ENCODE measurements at places on chromosomes 1 and 21.

GRCh38 chr1:115425442-115425841 lies 87.4 kb upstream of the NGF start:
- no peak for DNase-seq

DNA sequence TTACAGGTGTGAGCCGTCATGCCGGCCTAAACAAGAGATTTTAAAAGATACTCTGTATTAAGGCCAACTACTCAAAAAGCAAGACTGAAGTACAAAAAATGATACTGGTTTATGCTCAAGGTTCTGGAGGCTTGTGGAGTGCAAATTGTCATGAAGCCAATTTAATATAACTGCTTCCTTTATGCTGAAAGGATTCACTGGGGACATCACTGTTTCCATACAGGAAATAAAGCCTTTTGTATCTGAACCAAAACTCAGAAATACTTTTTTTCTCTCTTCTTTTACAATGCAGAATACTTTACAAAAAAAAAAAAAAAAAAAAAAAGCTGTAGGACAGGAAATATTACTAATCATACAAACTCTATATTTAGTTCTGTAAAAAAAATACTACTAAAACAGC lies 55.5 kb upstream of the CNN3 start:
- no peak for DNase-seq

- no peak for DNase-seq
These were observed 245.0 kb upstream of the OLFM3 start for GRCh38 chr1:102241431-102242338.

GRCh38 chr1:14111121-14111520 lies 411.1 kb downstream of the PRDM2 start:
- DNase-seq: no peak

DNA sequence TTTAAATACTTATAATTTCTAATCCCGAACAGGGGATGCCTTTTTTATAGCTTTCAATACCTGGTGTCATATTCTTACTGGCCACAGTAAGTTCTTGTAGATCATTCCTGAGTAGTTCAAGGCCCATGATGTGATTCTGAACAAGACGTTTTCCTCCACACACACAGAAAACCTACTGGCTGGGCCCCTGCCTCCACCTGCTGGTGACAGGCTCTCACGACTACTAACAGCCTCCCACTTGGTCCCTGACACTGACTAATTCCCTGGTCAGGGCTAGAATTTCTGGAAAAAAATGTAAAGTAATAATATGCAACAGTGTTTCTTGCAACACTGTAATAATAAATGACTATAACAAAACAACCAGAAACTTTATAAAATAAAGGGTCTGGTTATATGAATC lies 50.4 kb upstream of the RIPK4 start:
- no peak for DNase-seq

DNA sequence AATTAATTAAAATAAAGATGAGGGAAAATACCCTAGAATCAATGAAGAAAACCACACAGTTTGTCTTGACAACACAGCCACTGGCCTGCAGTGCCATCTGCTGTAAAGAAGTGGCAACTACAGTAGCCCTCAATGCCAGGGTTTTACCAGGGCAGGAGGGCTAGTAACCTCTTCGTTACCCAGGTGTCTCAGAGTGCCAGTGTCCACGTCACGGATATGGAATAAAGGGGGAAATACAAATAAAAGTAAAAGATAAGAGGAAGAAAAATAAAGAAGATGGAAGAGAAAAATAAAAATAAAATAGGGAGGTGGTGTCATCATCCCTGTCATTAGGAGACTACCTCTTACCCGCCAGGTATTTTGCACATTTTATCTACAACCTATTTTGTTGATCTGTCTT lies 14.2 kb upstream of the SLC44A3 start:
- peak; percentile 66 for DNase-seq

DNA sequence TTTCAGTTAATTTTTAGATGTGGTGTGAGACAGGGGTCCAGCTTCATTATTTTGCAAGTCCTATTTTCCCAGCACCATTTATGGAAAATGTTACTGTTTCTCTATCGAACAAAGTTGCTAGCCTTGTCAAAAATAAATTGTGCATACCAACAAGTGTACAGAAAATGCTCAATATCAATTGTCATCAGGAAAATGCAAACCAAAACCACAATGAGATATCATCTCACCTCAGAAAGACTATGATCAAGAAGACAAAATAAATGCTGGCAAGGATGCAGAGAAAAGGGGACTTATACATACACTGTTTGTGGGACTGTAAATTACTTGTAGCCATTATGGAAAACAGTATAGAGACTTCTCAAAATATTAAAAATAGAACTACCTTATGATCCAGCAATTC lies 54.8 kb downstream of the VCAM1 start:
- no peak for DNase-seq

DNA sequence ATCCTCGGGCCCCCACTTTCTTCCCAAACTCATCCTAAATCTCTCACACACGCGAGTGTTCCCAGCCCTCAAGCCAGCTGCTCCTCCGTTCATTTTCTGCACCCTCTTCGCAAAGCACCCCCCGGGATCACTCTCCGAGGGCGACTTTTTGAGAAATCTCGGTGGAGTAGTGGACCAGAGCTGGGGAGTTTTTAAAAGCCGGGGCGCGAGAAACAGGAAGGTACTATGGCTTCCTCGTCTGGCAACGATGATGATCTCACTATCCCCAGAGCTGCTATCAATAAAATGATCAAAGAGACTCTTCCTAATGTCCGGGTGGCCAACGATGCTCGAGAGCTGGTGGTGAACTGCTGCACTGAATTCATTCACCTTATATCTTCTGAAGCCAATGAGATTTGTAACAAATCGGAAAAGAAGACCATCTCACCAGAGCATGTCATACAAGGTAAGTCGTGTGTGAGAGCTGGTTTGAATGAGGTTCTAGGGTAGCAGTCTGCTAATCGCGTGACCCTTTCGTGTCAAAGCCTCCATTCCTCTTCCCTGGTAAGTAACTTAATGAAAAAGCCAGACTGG lies 800 bp downstream of the DR1 start:
- DNase-seq: no peak

GRCh38 chr1:182200025-182200812 lies 138.7 kb upstream of the ZNF648 start:
- DNase-seq: no peak

GRCh38 chr21:45290948-45291612 lies 3.4 kb upstream of the POFUT2 start:
- DNase-seq: no peak

GRCh38 chr1:35431173-35431599 lies 126.0 kb downstream of the KIAA0319L start:
- DNase-seq: no peak

GRCh38 chr1:230222678-230223077 lies 155.6 kb downstream of the GALNT2 start:
- DNase-seq: no peak

- no peak for DNase-seq
These were observed 114.4 kb upstream of the SLC45A1 start for GRCh38 chr1:8203551-8203950.

DNA sequence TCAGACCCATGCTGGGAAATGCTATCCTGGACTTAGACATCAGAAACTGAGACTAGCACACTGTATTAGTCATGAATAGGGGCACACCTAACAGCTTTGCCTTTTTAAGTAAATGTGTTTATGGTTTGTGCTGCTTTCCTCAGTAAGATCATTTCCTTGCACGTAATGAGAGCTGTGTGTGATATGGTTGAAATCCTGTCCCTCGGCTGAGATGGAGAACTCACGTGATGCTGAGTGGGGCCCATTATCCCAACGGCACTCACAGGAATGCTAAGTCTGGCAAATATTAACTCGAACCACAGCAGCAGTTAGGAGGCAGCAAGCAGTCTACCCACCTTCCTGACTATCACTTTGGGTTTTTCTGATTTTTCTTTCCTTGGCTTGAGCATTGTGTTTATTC lies 38.2 kb downstream of the BCL9 start:
- peak; percentile 2 for DNase-seq

GRCh38 chr1:178025613-178026356 lies 55.9 kb upstream of the SEC16B start:
- DNase-seq: no peak

DNA sequence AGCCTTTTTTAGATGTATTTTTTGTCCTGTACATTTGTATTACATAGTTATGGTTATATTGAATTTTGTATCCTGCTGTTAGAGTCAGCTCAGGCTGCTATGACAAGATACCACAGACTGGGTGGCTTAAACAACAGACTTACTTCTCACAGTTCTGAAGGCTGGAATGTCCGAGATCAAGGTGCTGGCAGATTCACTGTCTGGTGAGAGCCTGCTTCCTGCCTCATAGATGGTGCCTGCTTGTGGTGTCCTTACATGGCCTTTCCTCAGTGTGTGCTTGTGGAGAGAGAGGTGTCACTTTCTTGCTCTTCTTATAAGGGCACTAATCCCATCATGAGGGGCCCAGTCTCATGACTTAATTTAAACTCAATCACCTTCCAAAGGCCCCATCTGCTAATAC lies 23.1 kb upstream of the MYSM1 start:
- DNase-seq: no peak
